Subcutaneous preadipocyte (primary cell): ENCODE measurements at places on chromosomes 2 and 18. TPM values are rescaled to one million over a fixed set of nuclear protein-coding genes. Genes with fewer than 3 reads are reported as not detected.

The HOXD12 gene
- not detected in 2 replicates for total RNA-seq

The DSG4 gene
- not detected in 2 replicates for total RNA-seq

The EPC2 gene
- 15.4 and 20.1 TPM in 2 replicates for total RNA-seq

The GPR35 gene
- under 0.01 and 0.20 TPM in 2 replicates for total RNA-seq

The TMX3 gene
- 68.0 and 75.9 TPM in 2 replicates for total RNA-seq

The POMC gene
- total RNA-seq: 0.73 and 0.98 TPM in 2 replicates

The LHCGR gene
- not detected in 2 replicates for total RNA-seq

The MIB1 gene
- 37.5 and 46.9 TPM in 2 replicates for total RNA-seq

The RHBDD1 gene
- total RNA-seq: 14.0 and 21.7 TPM in 2 replicates

The NEU2 gene
- not detected in 2 replicates for total RNA-seq

The RAPH1 gene
- 12.5 and 28.2 TPM in 2 replicates for total RNA-seq
